ENCODE measurements at places on chromosomes 2 and 18. TPM values are rescaled to one million over a fixed set of nuclear protein-coding genes. Genes with fewer than 3 reads are reported as not detected.

IL36RN gene
- total RNA-seq: not detected

DPP10 gene
- total RNA-seq: 53.0 TPM

RANBP2 gene
- 56.3 TPM for total RNA-seq

ERFE gene
- total RNA-seq: 7.7 TPM

CERKL gene
- not detected for total RNA-seq

SLC8A1 gene
- total RNA-seq: 4.5 TPM

FZD7 gene
- total RNA-seq: 16.8 TPM

TANC1 gene
- total RNA-seq: 14.9 TPM

LYG2 gene
- total RNA-seq: not detected

MYO3B gene
- not detected for total RNA-seq

HS6ST1 gene
- 17.1 TPM for total RNA-seq

DSG4 gene
- total RNA-seq: not detected

RND3 gene
- total RNA-seq: 74.9 TPM

FASTKD1 gene
- total RNA-seq: 45.4 TPM

FAM228A gene
- not detected for total RNA-seq

PSD4 gene
- 0.64 TPM for total RNA-seq

MGAT4A gene
- 2.7 TPM for total RNA-seq

KCMF1 gene
- 92.6 TPM for total RNA-seq

LCT gene
- total RNA-seq: 0.02 TPM

RESP18 gene
- not detected for total RNA-seq

IKZF2 gene
- total RNA-seq: 1.8 TPM

ACKR3 gene
- total RNA-seq: 0.35 TPM

SAG gene
- not detected for total RNA-seq

SLC23A3 gene
- 1.7 TPM for total RNA-seq

GCG gene
- not detected for total RNA-seq

ATP8B1 gene
- total RNA-seq: 0.25 TPM

YES1 gene
- 85.0 TPM for total RNA-seq

SLC5A7 gene
- total RNA-seq: not detected

PDE1A gene
- 41.1 TPM for total RNA-seq
